ENCODE measurements at places on chromosomes 3 and 15.

DNA sequence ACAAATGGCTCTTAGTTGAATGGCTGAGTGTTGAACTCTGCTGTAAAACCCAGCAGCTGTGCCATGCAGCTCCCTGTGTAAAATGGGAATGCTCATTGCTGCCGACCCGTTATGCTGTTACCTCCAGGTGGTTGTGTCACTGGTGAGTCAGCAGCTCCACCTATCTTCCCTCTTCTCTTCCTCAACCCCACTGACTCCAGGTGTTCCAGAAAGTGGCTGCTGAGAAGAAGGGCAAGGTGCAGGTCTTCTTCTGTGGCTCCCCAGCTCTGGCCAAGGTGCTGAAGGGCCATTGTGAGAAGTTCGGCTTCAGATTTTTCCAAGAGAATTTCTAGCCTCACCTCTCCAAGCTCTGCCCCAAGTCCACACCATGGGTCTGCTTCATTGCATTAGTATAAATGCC lies 41.9 kb downstream of the NOX5 start:
- DNase-seq, result no peak

- DNase-seq, result peak; percentile 54
Measured at GRCh38 chr3:128068156-128068620, 16.0 kb downstream of the SEC61A1 start.

DNA sequence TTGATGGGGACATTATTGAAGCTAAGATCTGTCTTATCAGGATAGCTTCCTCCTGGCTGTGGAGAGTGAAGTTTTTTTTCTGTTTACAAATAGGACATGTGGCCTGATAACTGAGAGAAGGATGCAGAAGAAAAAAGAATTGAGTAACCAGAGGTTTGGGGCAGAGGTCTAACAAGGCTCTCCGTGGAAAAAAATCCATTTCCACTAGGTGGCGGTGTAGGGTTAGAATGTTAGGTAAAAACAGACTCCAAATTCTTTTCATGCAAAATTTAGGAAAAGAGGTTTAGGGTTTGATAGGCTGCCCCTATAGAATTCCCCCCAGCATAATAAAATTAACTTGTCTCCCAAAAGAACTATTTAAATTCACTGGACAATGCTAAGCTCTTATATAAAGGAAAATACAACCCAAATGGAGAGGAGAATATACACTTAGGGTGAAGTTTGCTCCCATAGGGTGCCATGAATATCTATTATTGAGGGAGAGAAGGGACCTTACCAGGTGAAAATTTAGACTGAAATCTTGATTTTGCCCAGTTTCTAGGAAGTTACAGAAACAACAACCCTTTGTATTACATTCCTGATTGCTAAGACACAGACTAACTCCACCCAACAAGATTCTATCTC lies 1560.4 kb downstream of the OTOL1 start:
- DNase-seq, result peak; percentile 34

DNA sequence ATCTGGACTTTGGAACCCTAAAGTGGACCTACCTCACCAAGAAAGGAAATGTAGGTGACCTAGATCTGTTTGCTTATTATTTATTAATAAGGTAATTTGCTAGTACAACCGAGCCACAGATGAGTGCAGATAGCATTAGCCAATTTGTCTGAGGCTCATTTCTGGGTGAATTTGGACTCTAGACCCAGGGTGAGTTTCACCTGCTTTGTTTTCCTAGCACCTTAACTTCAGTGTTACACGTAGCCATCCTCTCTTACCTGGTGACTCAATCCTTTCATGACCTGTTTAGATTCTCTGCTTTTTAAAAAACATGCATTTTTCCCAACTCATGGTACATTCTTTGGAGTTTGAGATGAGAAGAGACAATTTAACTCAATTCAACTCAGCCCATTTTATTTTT lies 33.5 kb upstream of the KPNA4 start:
- DNase-seq, result no peak

- peak; percentile 68 for DNase-seq
Measured at GRCh38 chr15:37572401-37572800, 362.0 kb upstream of the TMCO5A start.

- DNase-seq, result peak; percentile 45
Measured at GRCh38 chr3:124266487-124266886, 274.6 kb upstream of the ROPN1 start.

GRCh38 chr3:188301147-188301546 lies 147.2 kb downstream of the LPP start:
- no peak for DNase-seq
